Daoy (cell line): ENCODE measurements at places on chromosomes 12 and 14.
A peak's percentile ranks its signal among the peaks of the same experiment; 100 is the strongest.

DNA sequence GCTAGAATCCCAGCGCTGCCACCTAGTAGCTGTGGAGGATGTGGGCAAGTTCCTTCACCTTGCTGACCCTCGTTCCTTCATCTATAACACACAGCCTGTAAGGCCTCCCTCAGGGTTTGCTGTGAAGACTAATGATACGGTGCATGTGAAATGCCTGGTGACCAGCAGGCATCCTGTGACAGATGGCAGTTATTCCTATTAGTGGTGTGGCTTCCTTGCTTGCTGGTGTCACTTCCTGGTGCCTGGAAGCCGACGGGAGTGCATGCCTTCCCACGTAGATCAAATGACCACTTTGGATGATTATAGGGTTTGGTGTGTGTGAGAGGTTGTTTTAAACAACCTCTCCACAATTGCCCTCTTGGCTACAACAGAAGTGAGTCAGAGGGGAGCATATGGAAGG is 894.9 kb downstream of the VRK1 start:
- peak; percentile 17 for DNase-seq

DNA sequence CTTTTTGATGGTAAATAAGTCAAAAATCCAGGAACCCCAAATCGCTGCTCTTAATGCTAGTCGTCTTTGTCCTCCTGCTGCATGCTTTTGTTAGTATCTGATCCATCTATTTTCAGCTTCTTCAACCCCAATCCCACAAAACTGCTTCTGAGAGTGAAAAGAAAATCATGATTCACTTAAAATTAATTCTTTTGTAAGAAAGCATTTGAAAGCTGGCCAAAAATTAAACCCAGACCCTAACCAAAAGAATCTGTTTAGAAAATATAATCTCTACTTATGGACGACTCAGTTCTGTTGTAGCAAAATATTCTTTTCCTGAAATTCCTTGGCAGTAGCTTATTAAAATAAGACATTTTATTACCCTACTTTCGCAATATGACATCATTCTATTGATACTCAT is 443.6 kb upstream of the SYT1 start:
- DNase-seq: no peak

DNA sequence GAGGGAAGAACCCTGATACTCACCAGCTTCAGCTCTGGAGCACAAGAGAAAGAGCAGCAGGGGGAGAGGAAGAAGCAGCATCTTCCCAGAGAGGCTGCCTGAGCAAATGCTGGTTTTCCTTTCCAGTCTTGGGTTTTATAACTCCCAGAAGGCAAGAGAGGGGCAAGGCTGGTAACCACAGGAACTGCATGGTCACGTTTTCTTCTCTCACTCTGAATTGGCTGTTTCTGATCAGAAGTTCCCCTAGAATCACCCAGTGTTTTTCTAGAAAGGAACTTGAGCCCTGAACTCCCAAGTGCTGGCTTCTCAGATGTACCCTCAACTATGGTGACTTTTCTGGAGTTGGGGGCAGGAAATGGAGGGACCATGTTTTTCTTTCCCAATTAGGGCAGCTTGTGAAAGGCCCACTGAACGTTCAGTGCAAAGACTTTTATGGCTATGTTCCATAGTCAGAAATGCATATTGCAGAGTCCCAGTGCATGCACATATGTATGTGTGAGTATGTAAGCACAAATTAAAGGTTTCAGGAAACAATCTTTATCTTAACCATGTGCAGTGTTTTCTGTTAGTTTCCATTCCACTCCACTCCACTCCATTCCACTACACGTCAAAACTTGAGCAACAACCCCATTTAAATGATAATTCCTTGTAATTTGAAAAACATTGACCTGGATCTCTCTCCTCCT is at the start of gene CMA1:
CMA1 (minus strand) TSS at position 111 of the 686 bp plus-strand sequence; CDS start at position 81, 30 bp downstream.
- DNase-seq: no peak

- no peak for DNase-seq
Measured at GRCh38 chr12:122137229-122137628, 36.8 kb downstream of the IL31 start.

- DNase-seq: no peak
Measured at GRCh38 chr12:63450816-63451215, 217.5 kb downstream of the DPY19L2 start.

GRCh38 chr14:85233756-85234155 is 296.2 kb upstream of the FLRT2 start:
- DNase-seq: peak; percentile 21

- DNase-seq: no peak
Measured at GRCh38 chr12:56086096-56086495, 6.1 kb downstream of the ERBB3 start.

DNA sequence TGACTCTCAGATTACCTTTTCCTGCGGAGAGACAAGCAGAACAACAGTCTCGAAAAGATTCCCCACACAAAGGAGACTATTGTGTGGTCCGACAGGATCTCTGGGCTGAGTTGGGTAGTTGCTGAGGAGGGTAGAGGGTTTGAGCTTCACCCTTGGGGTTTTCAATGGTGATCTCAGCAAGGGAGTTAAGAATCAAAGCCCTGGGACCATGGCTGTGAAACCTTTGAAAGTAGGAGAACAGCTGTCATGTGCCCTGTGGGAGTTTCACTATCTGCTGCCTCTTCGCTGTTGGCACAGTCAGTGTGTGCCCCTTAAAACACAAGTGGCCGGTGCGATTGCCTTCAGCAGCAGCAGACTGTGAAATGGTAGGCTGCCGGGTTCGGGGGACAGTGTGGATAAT is 14.2 kb upstream of the PLEK2 start:
- no peak for DNase-seq

DNA sequence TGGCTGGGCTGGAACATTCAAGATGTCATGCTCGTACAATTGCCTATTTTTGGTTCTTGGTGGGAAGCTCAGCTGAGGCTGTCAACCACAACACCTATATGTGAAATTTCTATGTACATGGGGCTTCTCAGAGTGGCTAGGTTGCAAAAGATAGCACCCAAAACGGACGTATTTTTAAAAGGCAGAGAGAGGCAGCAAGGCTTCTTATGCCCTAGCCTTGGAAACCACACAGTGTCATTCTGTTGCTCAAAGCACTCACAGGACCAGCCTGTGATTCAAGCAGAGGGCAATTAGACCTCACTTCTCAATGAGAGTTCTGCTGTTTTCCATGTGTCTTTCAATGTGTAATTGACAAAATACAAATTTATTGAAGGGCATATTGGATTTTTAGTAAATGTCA is 134.0 kb downstream of the GXYLT1 start:
- DNase-seq: no peak

DNA sequence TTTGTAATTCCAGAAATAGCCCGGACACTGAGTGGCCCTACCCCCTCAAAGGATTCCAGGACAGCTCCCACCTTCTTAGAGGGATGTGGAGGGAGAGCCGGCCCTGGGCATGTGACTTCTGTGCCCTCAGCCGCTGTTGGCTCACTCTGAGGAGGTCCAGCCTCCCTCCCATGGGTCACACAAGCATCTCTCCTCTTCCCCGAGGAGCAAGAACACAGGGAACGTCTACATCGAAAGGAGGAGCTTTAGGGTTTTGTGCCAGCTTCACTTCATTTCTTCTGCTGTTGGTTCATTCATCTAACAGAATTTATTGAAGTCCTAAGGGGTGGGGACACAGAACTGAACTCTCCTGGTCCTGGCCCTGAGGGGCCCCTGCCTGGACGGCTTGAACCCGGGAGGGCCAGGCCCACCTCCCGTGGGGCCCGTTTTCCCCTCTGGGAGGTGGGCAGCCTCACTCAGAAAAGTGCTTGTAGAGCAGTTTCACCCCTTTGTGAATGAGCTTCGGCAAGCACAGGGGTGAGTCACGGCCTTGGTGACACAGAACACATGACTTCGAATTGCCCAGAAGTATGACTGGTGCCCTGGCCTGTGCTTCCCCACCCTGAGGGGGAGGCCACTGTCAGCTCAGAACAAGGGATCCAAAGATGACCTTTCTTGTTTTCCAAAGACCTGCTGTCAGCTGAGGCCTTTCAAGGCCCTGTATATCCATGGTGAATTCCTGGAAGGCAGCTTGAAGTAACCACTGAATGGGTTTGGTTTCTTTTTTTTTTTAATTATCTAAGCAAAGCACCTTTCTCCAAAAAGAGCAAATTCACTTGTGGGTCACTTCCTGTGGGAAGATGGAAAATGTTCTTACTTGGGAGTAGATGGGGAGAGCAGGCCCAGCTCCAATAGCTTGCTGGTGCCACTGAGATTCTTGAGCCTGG is 39.2 kb downstream of the NFKBIA start:
- peak; percentile 95 for DNase-seq

- no peak for DNase-seq
Measured at GRCh38 chr14:86153480-86153879, 623.5 kb downstream of the FLRT2 start.

- peak; percentile 100 for DNase-seq
Measured at GRCh38 chr14:104973135-104973384, 5.1 kb downstream of the AHNAK2 start.

DNA sequence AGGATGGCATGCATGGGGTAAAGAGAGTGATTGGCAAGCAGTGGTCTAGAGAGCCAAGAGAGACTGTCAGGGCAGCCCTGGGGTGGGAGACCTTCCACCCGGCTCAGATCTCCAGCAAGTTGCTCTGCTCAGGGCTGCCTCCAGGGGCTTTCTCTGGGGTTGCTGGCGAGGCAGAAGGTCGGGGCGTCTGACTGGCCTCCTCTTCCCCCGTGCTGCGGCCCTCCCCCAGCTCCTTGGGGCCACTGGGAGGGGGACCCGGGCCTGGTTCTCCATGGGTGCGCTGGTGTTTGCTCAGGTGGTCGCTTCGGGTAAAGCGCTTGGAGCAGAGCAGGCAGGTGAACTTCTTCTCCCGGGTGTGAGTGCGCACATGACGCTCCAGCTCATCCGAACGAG is 6.6 kb upstream of the AAAS start:
- no peak for DNase-seq

- DNase-seq: no peak
Measured at GRCh38 chr12:109962398-109962797, 33.8 kb downstream of the GIT2 start.

GRCh38 chr14:100703386-100704220 is 23.1 kb upstream of the DLK1 start:
- no peak for DNase-seq

GRCh38 chr12:25957793-25958427 is 572 bp upstream of the RASSF8 start:
- peak; percentile 83 for DNase-seq

- DNase-seq: peak; percentile 15
Measured at GRCh38 chr12:3820122-3820521, 53.1 kb downstream of the PARP11 start.

DNA sequence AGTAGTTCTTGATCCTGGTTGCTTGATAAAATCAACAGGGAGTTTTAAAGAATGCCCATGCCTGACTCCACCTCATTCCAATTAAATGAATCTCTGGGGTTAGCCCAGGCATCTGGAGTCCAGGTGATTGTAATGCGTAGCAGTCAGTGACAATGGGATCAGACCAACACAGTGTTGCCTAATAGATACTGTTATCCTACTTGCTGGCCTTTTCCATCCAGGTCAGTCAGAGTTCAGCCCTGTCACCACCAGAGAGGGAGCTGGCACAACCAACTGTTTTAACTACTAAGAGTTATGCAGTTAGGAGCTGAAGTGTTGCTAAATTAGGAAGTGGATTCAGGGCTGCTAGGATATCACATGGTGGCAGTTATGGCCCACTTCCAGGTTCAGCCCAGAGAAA is 107.1 kb downstream of the GPR135 start:
- peak; percentile 37 for DNase-seq

DNA sequence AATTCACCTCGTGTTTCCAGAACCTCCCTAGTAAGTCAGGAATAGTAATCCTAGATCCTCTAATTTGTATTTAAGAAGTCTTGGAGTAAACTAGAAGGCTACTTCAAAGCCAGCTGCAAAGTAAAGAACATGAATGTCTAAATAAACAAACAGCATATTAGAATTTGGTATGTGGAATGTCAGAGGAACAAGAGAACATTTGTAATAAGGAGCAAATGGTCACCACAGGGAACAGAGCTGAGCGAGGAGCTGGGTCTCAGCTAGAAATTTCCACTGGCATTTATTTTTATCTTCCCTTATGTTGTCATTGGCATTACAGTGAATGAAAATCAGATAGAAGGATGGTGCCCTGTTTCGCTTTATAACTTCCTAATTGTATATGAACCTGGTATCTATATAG is 50.2 kb downstream of the FRMD6 start:
- DNase-seq: no peak

GRCh38 chr12:54497883-54498282 is 331 bp downstream of the NCKAP1L start:
- no peak for DNase-seq

- peak; percentile 16 for DNase-seq
Measured at GRCh38 chr12:754473-754820, 2.1 kb downstream of the WNK1 start.

DNA sequence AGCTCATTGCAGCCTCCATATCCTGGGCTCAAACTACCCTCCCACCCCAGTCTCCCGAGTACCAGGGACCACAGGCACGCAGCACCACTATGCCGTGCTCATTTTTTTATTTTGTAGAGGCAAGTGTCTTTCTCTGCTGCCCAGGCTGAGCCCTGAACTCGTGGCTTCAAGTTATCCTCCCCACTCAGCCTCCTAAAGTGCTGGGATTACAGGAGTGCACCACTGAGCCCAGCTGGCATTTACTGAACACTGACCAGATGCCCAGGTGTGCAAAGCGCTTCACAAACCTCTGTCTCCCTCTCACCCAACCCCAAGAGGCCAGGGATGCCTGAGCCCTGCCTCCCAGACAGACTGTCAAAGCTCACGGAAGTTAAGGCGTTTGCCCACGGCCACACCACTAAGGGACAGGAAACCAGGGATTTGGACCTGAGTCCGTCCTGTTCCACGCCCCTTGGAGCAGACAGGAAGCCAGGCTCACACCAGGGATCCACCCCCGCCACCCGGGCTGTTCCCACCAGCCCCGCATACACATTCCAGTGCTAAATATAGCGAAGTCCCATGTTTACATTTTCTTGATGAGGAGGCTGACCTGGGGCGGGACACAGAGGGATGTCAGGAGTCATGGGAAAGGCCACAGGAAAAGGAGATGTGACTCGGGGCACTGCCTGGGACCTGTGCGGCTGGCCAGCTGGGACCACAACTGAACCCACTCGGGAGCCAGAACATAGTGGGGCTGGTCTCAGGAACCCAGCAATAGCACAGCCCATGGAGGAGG is 51.2 kb downstream of the TESC start:
- peak; percentile 49 for DNase-seq

- no peak for DNase-seq
Measured at GRCh38 chr12:30980955-30981662, 54.6 kb downstream of the TSPAN11 start.

DNA sequence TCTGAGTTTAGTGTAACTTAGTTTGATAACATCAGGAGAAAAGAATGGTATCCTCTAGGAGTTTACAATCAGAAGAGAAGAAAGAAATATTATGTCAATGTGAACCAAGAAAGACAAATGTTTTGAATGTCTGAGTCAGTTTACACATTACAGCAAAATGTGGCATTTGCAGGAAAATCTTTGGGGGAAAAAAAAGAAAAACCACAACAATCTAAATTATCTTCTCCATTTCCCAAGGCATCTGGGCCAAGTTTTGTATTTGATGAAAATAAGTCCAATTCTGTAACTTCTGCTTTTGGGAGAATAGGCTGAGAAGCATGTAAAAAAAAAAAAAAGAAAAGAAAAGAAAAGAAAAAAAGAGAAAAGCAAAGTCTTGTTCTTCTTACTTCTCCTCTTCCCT is 58.8 kb upstream of the FLRT2 start:
- no peak for DNase-seq

GRCh38 chr12:67508830-67509229 is 139.7 kb upstream of the DYRK2 start:
- no peak for DNase-seq

- DNase-seq: no peak
Measured at GRCh38 chr14:69500736-69501135, 16.2 kb downstream of the PLEKHD1 start.

GRCh38 chr14:85040046-85040685 is 489.8 kb upstream of the FLRT2 start:
- DNase-seq: no peak

- DNase-seq: no peak
Measured at GRCh38 chr12:22409377-22410164, 75.1 kb upstream of the ST8SIA1 start.
